OCI-LY7 (cell line): ENCODE measurements at places on chromosomes 2 and 18. TPM values are rescaled to one million over a fixed set of nuclear protein-coding genes. Genes with fewer than 3 reads are reported as not detected.

DNA sequence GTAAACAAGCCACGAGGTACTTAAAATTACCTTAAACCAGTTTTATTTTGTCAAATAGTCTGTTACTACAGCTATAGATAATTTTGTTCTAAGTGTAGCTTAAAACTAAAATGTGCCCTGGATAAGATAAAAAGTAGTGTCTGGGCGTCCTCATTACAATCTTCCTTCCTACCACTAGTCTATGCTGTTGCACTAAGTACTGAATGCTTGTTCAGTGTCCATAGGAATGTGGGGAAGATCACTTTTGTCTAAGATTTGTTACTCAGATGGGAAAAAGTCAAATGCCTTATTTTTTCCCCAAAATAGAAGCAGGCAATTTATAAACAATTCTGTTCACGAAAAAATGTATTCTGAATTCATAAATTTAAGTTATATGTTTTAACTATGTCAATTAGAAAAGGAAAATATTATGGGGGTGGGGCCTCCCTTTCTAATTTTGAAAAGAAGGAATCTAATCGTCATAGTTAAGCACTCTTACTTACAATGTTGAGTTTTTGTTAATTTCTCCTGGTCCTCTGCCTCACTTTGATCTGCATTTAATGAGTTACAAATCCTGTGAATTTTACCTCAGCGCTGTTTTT lies 140.4 kb upstream of the VRK2 start:
- DNase-seq, result peak; percentile 30

DNA sequence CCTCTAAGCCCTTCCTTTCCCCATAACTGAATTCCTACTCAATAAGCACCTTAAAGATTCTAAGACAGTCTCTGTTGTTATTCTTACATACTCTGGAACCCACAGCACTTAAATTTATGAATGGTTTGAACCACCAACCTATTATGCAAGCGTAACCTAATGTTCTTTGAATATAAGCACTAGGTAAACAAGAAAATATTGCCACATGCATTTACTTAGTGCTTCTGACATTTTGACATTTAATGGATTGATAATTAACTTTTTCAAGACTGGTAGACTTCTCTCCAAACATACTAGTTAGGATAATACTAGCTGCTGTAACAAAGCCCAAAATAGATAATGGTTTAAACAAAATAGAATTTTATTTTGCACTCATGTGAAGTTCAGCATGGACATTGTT lies 164.8 kb downstream of the ARHGAP15 start:
- DNase-seq, result no peak

The DGKD gene
- total RNA-seq, result 271 and 305 TPM in 2 replicates

DNA sequence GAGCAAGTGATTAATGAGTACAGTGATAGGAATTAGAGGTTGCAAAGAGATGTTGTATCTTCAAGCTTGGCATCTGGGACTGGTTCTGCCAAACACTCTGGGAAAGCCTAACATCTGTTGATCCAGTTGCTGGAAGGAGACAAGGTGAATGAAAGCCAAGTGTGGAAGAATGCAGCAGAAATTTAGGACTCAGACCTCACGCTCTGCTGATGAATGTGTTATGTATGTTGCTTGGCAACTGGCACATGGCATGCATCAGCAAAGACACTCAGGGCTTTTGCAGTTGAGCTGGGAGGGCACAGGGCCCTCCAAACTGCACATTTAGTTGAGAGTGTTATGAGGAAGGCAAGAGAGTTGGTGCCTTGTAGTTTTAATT lies 105.5 kb downstream of the COLEC12 start:
- no peak for DNase-seq
